Tibial nerve (tissue), 4 donors: ENCODE measurements at places on chromosomes 6 and 20. TPM values are rescaled to one million over a fixed set of nuclear protein-coding genes. Genes with fewer than 3 reads are reported as not detected.

DNA sequence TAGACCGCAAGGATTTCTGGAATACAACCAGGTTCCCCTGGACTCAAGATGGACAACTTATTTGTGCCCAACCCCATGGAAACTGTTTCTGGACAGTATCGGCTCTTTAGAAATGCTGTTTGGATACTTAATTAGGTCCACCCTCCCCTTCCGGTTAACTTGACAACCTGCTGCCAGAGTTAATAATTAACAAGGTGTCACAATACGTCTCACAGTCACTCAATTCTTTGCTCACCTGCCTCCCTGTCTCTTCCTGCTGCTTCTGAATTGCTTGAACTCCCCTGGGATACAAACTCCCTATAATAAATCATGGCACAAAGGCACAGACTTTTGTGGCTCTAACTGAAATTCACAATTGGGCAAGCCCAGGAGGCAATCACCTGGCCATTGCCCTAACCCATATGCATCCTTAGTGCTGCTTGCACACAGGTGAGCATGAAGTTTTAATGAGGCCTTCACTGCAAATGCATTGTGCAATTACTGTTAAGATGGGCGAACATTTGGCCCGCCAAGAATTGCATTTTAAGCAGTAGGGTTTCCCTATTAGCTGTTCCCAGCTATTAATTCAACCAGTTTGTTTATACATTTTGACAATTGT lies 504.4 kb upstream of the NOX3 start:
- no peak for DNase-seq

Gene DPPA5
- not detected for total RNA-seq

DNA sequence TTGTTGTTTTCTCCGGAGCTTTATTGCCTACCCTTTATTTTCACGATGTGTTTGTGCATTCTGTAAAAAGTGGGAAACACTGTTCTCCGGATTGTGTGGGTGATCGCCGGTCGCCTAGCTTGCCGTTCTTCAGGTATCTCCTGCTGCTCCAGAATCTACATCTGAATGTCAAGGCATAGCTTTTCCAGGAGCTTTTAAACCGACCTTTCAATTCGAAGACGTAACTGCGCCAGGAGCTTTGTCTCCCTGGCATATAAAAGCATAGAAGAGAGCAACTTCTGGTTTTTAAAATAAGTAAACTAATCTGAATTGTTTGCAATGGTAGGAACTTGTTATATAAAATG lies 96.0 kb downstream of the HFE start:
- no peak for DNase-seq

GRCh38 chr6:127737009-127737486 lies 160.1 kb downstream of the C6orf58 start:
- DNase-seq: no peak

Gene ID4
- 32.6 TPM for total RNA-seq

DNA sequence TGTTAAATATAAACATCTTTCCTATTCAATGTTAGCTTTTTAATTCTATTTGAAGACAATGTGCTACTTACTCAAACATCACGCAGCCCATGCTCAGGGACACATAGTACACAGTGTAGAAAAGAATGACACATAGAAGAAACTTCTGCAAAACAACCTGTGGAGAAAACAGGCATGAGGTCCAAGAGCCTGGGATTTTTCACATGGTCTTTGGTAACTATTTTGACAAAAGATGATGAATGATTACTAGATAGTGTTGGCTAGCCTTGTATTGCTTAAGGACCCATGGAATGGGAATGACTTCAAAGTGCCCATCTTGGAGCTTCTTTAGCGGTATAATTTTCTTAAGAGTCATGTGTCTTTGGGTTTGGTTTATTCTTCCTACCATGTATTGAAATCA lies 15.4 kb downstream of the TMEM244 start:
- DNase-seq: no peak

Gene MATN4
- not detected for total RNA-seq

Gene CPNE5
- total RNA-seq: 0.84 TPM

DNA sequence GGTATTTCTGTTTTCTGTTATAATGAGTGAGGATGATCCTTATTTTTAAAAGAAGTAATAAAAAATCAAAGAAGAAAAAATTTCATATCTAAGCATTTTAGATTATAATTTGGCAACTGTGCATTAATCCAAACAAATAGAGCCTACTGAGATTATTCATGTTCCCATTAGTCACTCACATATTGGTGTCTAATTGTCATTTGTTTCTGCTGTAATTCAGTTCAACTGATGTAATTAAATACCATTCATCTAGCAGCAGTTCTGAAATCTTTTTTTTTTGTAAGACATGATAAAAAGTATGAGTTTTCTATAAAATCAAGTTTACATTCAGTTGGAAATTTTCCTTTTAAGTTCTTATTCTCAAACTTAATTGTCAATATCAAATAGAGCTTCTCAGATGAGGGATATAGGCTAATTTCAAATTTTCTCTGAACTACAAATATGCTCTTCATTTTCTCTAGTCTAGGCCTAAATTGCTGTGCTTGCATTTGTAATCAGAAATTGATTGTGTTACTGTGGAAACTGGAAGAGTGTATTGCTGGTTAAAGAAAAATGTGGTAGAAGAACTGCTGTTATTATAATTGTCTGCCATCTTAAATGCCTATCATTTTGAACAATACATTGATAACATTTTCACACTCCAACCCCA lies 23.6 kb downstream of the PACRG start:
- no peak for DNase-seq

Gene C20orf144
- not detected for total RNA-seq

Gene SNAP25
- 0.22 TPM for total RNA-seq
